ENCODE measurements at places on chromosomes 11 and 22.

GRCh38 chr11:111324277-111324720 is 26.0 kb downstream of the POU2AF3 start:
- DNase-seq = peak; percentile 65

- no peak for DNase-seq
Measured at GRCh38 chr22:43039800-43040199, 24.9 kb upstream of the PACSIN2 start.

- peak; percentile 10 for DNase-seq
Measured at GRCh38 chr22:30056015-30056414, 24.2 kb upstream of the HORMAD2 start.

DNA sequence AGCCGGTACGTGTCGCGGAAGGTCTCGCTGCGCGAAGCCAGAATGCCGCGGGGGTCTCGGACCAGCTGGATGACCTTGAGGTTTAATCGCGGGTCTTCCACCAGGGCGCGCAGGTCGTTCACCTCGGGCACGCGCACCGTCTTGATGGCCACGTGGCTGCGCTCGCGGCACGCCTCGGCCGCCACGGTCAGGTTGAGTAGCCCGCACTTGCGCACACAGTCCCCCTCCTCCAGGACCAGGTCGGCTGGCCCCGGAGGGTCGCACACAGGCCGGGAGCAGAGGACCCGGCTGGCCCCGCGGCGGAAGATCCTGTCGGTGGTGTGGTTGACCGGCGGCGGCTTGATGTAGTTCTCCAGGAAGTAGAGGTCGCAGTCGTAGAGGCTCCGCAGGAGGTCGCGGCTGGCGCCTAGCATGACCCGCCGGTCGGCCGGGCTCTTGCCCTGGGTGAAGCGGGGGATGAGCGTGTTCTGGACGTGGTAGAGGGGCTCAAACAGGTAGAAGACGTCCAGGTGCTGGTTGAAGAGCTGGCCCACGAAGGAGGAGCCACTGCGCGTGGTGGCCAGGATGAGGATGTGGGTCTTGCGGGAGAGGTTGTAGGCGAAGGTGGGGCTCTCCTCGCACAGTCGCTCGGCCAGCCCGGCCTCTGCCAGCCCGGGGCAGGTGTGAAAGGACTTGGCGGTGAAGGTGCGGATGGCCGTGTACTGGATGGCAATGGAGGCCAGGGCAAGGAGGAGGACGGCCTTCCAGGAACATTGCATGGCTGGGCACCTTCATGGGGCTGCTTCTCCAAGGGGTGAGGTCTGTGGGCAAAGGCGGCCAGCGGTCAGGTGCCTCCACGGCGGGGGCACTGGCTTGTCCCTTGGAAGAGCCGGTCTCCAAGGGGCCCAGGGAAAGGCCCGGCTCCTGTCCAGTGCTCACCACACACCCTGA is 15.0 kb downstream of the CHST1 start:
- DNase-seq = no peak

- DNase-seq = peak; percentile 60
Measured at GRCh38 chr11:113488931-113489351, 13.7 kb upstream of the DRD2 start.

- peak; percentile 48 for DNase-seq
Measured at GRCh38 chr11:119509969-119510401, 87.0 kb upstream of the THY1 start.

DNA sequence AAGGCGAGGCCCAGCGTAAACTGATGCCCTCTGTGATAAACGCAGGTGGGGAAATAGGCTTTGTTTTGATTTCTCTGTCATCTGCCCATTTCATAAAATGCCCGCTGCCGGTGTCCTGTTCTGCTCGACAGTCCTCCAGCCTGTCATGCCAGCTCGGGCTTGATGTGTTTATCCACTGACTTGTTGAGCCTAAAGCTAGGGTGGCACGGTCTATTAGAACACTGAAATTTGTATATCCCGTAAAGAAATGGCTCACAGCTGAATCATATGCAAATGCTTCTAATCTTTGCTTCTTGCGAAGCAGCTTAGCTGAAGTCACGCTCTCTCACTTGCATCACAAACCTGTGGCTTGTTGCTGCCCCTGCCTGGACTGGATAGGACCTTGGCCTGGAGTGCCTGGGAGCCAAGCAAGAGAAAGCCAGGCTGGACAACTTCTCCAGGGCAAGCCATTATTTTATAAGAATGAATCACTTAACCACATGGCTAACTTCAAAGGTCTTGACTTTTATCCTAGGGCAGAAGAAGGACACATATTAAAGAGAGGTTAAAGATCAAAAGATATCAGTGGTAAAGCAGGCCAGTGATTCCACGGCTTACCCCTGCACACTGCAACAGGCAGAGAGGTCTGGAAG is 33.1 kb downstream of the EHF start:
- peak; percentile 99 for DNase-seq

DNA sequence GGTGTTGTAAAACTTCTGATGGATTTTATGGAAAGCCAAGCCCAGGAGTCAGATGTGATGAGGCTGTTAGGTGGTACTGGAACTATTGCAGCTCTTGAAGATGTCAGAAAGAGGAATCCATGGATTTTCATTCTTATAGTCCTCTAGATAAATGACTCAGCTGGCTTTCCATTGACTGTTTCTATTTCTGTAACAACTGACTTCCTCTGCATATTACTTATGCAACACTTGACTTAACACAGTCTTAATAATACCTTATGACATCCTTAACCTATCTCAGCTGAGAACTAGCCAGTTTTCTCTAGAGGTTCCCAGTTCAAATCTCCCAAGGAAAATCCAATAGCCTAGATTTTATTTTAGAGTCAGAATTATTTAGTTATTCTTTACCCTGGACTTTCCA is 263.8 kb downstream of the LUZP2 start:
- no peak for DNase-seq

GRCh38 chr11:45229401-45230020 is 56.6 kb downstream of the SYT13 start:
- DNase-seq = no peak

- DNase-seq = peak; percentile 87
Measured at GRCh38 chr11:118572061-118572980, at the start of gene ARCN1. Gene ARCN1 (plus strand): TSS chr11:118572409. CDS start chr11:118572548, 139 bp downstream.

- no peak for DNase-seq
Measured at GRCh38 chr22:44919691-44920090, 90.1 kb downstream of the PHF21B start.

- DNase-seq = no peak
Measured at GRCh38 chr11:35967042-35967441, 23.2 kb downstream of the LDLRAD3 start.

DNA sequence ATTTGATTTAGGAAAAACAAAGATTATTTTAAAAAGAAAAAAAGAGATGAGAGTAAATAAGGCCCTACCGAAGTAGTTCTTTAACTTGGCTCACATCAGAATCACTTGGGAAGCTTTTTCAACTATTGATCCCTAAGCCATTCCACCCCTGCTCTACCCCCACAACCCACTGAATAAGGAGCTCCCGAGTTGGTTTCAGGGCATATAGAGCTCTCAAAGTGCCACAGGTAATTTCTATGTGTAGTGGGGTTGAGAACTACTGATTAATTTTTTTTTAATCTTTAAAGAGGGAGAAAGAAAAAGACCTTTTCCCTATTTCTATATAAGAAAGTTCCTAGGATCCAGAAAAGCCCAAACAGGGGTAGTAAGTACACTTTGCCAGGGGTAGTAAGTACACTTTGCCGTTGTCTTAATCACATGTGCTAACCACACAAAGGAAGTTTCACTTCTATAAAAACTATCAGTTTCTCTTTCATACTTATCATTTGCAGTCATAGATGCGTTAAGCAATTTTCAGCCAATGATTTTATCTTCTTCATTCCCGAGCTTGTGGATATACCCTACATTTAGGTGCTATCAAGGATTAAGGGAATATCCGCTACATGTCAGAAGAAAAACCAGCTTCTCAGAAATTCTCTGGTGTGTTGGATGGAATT is 108.4 kb upstream of the ZC3H12C start:
- peak; percentile 9 for DNase-seq

DNA sequence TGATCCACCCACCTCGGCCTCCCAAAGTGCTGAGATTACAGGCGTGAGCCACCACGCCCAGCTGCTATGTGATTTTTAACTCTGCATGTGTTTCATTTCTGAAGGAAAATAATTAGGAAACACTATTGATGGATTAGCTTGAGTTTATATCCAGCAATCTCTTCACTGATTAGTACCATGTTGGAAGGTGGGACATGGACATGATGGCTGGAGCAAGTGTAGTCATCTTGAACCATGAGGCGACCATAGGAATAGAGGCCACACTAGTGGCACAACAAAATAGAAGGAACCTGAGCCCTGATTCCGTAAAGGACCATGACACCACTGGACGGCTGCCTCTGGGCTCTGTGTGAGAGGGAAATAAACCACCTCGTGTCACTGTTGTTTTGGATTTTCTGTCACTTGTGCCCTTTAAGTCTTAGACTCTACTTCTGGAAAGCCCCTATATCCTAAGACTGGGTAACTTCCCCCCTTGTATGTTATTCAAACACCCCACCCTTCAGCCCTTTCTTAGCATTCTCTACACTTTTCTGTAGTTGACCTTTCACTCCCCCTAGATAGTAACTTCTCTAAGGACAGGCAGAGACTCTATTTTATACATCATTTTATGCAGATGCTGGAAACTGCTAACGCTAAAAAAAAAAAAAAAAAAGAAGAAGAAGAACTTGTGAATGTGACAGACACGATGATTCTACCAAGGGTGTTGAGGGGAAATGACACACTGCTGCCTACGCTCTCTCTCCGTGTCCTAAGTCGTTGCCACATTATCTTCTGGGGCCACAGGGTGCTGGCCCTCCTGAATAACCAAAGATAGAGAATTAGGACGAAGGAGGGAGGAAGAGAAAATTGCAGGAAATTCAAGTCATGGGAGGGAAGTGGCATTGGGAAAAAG is 2.7 kb upstream of the VPS37C start:
- DNase-seq = no peak

- peak; percentile 4 for DNase-seq
Measured at GRCh38 chr11:67691149-67691548, 16.7 kb upstream of the ALDH3B2 start.

GRCh38 chr11:125165111-125165842 is 726 bp downstream of the PKNOX2 start:
- peak; percentile 35 for DNase-seq

DNA sequence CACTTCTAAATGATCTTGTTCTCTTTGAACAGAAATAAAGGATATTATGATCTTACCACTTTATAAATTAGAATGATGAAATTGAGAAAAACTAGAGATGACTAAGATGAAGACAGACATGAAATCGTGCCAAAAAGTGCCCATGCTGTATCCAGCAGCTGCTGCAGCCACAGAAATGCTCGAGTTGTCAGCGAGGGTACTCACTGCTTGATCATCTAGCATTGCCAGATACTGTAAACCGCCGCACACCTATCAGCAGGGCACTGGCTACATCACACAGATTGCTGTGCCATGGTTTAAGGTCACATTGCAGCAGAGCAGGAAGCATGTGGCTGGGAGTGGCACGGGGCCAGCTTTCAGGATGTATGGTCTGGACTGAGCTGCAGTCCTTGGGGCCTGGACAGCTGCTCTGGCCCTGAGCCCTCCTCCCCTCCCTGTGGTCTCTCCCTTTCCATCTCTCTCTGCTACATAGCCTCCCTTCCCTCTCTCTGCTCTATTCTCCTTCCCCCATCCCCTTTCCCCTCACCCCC is 51.0 kb upstream of the SEPTIN5 start:
- DNase-seq = peak; percentile 57

GRCh38 chr11:15341587-15341986 is 226.9 kb downstream of the INSC start:
- DNase-seq = no peak

GRCh38 chr11:21861314-21861713 is 331.6 kb upstream of the ANO5 start:
- DNase-seq = no peak

GRCh38 chr11:128882451-128882850 is 8.7 kb upstream of the KCNJ5 start:
- DNase-seq = no peak

DNA sequence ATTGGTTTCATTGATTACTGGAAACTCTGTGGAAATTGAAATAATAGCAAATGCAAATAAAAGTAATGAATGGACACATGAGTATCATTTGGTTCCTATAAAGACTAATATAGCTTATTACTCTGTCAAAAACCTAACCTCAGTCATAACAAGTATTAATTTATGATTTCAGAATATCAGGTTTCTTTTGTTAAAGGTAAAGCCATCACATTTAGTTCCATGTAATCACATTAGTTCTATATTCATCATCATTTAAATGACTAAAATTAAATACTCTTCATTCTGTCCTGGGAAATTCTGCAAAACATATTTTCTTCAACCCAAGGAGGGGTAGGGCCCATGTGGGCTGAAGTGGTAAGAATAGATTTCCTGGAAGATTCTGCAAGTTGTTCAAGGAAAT is 68.2 kb upstream of the ANO3 start:
- DNase-seq = no peak

DNA sequence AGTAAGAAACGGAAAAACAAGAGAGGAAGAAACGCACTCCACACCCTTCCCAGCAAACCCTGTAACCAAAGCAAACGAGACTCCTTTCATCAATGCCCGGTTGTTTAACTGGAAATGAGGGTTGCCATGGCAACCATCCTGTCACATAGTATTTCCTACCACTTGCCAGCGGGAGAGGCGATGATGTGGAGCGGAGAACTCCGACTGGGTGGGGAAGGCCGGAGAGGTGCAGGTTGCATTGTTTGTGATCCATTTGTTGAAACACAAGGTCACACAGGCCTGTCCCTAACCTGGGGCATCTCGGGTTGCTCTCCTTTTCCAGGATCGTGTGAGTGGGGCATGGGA is 609.9 kb downstream of the BUD13 start:
- no peak for DNase-seq

- no peak for DNase-seq
Measured at GRCh38 chr22:23745791-23746190, 5.1 kb downstream of the ZNF70 start.

DNA sequence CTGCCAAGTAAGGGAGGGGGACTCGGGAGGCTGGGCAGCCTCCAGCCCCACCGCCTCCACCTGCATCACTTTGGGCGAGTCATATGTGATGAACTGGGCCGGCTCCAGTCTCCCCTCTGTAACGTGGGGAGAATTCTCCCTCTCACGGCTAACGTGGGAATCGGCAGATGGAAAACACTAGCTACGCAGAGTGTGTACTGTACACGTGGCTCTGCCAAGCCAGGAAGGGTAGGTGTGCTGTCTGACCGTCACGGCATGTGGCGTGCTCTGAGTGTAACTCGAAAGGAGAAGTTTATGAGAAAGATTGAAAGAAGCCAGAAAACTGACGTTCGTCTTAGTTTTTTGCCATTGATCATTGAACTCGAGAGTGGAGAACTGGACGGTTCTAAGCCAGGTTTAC is 13.7 kb downstream of the TRMU start:
- DNase-seq = no peak

DNA sequence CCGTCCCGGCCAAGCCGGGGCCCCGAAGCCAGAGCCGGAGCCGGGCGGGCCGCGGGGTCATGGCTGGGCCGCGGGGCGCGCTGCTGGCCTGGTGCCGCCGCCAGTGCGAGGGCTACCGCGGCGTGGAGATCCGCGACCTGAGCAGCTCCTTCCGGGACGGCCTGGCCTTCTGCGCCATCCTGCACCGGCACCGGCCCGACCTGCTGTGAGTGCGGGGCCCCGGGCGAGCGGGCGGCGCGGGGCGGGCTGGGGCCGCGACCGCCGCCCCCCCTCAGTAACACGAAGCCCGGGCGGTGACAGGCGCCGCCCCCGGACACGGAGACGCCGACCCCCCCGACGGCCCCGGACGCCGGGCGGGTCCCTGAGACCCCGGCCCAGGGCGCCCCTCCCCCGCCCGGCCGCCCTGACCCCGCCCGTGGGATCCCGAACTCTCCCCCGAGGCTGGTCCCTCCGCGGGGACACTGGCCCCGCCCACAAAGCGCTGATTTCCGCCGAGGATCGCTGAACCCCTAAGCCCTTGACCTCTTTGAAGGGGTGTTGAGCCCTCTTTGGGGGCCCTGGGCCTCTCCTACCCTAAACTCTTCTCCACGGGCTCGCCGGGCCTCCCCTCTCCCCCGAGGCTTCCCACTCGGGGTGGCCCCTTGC is 389 bp downstream of the MICALL1 start:
- no peak for DNase-seq
